ENCODE measurements at places on chromosomes 3 and 15.

- DNase-seq = peak; percentile 44
Measured at GRCh38 chr3:39126532-39127071, 19.1 kb downstream of the TTC21A start.

GRCh38 chr15:92903631-92903965 is 3.5 kb downstream of the CHD2 start:
- DNase-seq = no peak

- no peak for DNase-seq
Measured at GRCh38 chr3:165895919-165896318, 58.7 kb upstream of the BCHE start.

DNA sequence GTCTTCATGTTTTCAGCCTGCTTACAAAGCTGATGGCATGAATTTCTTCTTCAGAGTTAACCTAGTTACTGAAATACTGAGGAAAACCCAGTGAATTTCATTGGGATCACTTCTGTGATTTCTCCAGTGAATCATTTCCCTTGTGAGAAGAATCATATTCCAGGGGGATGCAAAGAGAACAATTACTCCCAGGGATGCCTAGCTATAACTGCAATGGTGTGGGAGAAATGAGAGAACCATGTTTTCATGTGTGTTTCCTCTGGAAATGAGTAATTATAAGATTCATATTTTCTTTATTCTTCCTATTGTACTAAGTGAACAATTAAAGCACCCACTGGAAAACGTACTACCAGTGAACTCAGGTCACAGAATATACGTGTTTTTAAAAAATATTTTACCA is 485.4 kb downstream of the GRM7 start:
- DNase-seq = no peak

GRCh38 chr3:170038434-170039110 is 777 bp downstream of the GPR160 start:
- peak; percentile 17 for DNase-seq

DNA sequence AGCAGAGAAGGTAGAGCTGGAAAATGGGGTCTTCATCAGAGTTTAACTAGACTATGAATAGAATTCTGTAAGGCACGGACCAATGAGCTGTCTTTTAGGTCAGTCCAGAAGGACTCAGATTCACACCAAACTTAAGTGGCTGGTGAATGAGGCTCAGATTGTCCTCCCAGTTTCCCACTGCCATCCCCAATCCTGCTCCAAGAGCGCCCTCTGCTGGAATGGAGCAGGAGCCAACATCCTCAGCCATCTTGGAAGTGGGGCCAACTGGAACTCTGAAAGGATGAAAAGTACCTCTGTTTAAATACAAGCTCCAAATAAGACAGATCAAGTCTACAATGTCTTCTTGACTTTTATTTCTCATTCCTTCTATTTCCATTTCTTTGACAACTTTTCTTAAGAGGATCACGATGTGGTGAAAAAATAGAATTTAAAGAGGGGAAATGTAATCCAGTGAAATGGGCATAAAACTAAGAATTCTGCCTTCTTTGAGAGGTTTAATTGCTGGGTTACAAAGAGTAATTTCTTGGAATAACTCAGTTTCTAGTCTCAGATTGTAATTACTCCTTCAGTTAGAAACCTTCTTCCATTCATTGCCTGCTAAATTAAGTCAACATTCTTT is 217.1 kb upstream of the TPRG1 start:
- DNase-seq = peak; percentile 71

GRCh38 chr3:11140030-11140712 is 14.1 kb upstream of the HRH1 start:
- DNase-seq = no peak

DNA sequence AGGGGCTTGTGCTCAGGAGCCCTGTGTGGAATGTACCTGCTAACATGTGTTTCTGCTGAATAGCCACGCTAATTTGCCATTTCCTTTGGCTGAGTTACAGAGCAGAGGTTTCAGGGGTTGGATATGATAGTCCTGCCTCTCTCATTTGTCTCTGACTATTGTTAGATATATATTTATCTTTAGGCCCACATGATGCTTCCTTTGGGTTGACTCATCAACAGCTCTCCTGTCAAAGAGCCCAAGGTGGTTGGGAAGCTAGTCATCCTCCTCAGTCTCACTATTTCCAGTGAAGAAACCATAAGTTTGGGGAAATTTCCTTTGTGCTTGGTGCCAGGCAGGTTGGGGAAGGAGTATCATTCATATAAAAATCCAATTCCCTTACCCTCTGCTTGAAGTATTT is 1194.6 kb downstream of the ZPLD1 start:
- DNase-seq = no peak

DNA sequence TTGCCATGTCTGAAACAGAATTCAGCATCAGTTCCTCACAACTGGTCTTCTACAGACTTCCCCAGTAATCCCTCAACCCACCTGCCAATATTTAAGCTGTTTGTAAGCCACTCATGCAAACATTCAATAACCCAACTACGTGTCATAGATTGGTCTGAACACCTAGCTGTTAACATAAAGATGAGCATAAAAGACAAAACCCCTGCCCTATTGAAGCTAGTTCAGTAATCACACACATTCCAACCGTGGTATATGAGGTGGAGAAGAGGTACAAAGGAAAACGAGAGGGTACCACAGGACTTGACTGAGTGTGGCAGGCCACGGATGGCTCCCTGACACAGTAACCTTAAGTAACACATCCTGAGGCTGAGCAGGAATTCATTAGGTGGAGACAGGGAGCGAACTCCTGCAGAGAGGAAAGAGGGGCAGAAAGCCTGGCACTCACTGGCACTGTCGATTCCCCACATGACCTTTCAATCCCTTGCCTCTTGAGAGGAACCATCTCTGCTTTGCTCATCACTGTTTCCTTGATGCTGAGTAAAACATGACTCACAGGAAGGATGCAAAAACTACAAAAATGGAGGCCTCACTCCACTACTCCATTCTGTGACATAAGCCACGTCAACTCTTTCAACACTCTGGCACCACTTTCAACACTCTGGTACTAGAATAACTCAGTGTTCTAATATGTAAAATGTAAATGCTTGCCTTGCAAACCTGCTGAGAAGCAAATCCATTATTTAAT is 31.3 kb downstream of the RPN1 start:
- no peak for DNase-seq

- no peak for DNase-seq
Measured at GRCh38 chr3:94185753-94186152, 122.9 kb downstream of the NSUN3 start.

- no peak for DNase-seq
Measured at GRCh38 chr3:17261627-17262369, 377.0 kb downstream of the PLCL2 start.

DNA sequence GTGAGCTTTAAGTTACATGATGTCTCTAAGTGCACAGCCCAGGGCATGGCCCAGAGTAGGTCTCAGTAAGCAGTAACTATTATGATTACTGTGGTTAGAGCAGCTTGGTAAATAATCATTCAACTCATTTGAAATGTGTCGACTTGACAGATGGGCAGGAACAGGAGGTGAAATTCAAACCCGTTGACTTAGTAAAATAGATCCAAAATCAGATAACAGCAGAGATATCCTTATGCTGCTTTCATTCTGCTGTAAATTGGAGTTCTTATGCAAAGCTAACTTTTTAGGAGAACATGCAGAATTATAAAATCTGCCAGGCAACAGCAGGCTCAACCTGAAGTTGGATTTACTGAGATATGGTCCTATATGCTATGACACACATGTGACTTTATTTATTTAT is 118.7 kb upstream of the KLHL25 start:
- no peak for DNase-seq

DNA sequence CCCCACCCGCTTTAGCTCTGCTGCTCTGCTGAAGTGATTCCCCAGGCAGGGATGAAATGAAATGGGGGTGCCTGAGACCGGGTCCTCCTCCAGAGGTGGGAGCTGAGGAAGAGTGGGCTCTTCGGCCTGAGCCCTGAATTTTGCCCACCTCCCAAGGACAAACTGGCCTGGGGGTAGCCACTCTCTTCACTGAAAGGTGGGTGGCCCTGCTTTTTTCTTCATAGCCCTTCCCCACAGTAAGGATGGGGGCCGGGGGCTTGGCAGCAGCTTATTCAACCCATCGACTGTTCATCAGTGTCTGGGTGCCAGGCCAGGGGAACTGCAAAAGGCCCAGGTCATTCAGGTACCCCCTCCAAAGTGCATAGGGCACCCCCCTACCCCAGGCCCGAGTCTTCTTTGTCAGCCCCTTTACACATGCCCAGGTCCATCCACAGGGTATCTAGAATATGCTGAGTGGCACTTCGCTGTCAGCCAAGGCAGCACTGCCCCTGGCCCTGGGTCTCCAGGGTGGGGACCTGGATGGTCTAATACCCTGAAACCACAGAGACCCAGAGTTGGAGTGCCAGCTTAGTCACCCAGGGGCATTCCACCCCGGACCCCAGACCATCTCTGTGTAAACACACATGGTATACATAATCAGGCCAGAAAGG is 7.9 kb downstream of the SCN5A start:
- no peak for DNase-seq

DNA sequence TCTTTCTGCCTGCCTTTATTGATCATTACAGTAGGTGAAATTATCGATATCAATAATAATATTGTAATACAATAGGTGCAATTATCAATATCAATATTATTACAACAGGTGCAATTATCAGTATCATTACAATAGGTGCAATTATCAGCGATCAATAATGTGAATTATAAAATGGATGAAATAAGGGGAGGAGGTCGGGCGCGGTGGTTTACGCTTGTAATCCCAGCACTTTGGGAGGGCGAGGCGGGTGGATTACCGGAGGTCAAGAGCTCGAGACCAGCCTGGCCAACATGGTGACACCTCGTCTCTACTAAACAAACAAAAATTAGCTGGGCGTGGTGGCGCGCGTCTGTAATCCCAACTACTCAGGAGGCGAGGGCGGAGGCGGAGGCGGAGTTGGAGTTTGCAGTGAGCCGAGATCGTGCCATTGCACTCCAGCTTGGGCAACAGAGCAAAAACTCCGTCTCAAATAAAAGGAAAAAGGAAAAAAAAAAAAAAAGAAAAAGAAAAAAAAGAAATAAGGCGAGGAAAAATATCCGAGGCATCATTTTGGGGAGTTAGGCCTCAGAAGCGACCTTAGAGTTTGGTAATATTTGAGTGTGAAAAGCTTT is 611 bp upstream of the BNIP2 start:
- DNase-seq = peak; percentile 49

- DNase-seq = no peak
Measured at GRCh38 chr3:148554367-148554766, 143.3 kb upstream of the AGTR1 start.

DNA sequence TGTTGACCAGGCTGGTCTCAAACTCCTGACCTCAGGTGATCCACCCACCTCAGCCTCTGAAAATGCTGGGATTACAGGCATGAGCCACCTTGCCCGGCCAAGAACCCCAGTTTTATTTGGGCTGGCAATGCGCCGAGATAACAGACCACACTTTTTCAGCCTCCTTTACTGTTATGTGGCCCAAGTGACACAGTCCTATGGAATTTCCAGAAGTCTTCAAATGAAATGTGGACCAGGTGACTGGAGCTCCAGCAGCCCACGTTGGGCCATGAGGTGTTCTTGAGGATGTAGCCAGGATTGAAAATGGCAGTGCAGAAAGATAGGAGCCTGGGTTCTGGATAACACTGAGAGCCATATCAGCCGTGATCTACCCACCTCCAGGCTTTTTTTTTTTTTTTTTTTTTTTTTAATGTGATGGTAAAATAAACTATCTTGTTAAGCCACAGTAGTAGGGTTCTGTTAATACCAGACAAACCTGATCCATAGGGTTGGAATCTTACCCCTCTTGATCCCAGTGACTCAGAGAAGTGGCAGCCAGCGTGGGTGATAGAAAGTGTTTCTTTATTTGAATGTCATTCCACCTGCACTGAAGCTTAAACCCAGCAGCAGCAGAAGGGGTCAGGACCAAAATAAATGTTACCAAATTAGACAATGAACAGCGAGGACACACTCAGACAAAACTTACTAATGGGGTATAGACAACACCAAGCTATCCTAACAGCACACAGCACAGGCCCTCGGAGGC is 55.6 kb downstream of the LHFPL4 start:
- DNase-seq = no peak

GRCh38 chr3:101879623-101880284 is 30.4 kb downstream of the NFKBIZ start:
- no peak for DNase-seq

DNA sequence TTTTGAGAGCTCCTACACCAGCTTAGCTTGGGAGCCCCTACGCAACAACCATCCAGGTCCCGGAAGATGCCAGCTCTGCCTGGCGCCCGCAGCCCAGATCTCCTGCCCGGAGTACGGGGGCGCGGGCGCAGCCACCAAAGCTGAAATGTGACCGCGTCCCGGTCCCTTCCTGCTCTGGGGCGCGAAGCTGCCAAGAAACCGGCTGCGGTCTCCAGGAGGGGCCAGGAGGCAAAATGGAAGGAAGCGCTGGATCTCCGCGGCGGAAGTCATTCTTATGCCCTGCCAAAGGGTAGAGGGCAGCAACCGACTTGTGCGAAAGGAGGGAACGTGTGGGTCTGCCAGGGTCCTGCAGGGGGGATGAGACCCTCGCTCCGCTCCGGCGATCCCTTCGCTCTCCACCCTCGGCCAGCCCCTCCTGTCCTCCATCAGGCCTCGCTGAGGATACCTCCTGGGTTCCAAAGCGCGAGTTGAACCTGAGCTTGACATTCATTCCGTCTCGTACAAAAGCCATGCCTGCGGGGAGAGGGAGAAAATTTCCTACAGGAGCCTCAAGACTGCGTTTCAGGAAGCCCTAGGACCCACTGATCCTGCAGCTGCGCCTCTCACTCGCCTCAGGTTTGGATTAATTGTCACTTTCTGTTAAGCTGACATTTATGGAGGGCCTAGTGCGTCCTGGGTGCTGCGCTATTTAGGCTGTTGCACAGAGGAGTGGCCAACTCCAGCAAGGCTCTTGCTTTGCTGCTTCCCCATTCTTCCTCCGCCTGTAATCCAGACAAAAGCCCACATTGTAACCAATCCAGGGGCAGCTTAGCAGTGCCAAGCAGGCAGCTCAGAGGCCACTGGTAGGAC is 98.3 kb upstream of the VGLL3 start:
- DNase-seq = peak; percentile 1

DNA sequence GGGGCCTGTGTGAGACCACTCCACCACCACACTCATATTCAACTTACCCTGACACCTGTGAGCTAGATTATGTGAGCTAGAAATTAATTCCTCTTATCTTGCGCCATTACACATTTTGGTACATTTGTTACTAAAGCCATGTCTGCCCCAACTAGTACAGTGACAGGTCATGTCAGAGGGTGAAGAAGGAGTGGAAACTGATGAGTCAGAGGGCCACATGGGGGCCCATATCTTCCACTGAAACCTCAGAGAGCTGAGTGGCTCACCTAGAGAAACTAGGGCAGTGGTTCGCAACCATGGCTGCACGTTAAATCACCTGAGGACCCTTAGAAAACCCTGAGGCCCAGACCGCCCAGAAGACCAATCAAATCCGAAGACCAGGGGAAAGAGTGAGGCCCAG is 15.7 kb upstream of the MEF2A start:
- no peak for DNase-seq

GRCh38 chr3:51938780-51939425 is 2.8 kb downstream of the RRP9 start:
- no peak for DNase-seq

DNA sequence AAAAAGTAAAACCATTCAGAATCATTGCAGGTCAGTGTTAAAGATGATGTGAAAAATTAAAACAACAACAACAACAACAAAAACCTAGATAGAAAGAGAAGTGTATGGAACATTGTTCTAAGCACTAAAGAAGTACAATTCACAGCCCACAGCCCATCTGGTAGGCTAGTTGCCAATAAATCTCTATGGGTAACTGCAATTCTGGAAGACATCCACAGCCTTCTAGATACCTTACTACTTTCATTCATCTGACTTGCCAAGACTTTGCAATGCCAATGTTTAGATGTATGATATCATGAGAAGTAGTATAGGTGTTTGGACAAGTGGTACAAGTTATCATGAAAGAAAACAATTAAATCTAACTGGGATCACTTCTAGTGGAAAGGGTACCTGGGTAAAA is 198.6 kb downstream of the VGLL3 start:
- no peak for DNase-seq

Measured in CD4-positive, alpha-beta T cell treated with Interleukin-6 at 100 ng/mL for 8 hours (primary cell).